ENCODE measurements at places on chromosomes 6 and 20.

GRCh38 chr20:11195169-11195568, 521.4 kb upstream of the JAG1 start:
- no peak for DNase-seq

GRCh38 chr6:16396497-16397319, 158.3 kb downstream of the GMPR start:
- no peak for DNase-seq

DNA sequence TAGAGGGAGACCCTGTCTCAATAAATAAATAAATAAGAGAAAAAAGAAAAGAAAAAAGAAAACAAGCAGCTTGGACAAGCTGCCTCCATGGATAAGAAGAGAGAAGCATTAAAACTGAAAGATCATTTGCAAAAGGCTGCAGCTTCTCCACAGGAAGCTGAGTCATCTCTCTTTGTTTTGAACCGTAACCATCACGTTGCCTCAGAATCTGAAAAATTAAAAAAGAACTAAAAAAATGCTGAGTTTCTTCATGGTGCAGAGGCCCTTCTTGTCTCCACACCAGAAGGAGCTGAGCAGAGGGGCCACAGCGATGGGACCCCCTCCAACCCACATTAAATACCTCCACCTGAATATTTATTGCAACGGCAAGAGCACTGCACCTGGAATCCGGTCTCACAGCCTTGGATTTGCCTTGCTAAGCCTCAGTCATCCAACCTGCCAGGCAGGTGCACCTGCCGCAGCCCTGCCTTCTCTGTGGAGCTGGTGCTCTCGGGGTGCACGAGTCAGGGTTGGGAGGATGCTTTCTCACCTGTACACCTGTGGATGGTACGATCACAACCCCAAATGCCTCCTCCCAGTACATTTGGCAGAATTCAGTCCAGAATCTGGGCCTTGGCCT, 28.1 kb downstream of the TOX2 start:
- peak; percentile 76 for DNase-seq

DNA sequence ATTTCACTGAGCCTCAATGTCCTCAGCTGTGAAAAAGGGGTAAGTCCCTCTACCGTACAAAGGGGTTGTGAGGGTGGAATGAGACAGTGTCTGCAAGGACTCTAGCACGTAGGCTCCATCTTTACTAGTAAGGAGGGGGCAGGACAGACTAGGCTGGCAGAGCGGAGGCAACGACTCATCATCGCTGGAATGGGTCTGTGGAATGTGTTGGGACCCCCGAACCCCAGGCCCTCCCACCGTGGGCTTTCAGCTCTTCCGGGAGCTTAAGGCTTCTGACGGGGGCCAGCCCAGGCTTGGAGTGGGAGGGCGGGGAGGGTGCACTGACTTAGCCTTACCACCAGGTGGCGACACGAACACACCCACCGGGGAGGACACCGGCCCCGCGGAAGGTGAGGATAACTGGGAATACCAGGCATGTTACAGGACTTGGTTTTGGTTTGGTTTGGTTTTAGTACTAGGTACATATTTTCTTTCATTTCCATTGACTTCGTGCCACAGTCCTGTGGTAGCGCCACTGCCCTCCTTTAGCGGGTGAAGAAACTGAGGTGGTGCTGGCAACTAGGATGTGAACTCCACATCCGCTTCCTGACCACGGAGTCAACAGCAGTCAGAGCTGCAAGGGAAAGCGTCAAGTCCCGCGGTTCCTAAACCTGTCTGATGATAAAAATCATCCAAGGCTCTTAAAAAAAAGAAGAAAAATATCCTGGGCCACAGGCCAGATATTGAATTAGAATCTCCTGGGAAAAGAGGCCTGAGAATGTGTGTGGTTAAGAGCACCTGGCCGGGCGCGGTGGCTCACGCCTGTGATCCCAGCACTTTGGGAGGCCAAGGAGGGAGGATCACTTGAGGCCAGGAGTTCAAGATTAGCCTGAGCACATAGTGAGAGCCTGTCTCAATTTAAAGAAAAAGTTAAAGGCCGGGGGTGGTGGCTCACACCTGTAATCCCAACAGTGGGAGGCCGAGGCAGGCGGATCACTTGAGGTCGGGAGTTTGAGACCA, 10.3 kb upstream of the TULP1 start:
- peak; percentile 89 for DNase-seq

DNA sequence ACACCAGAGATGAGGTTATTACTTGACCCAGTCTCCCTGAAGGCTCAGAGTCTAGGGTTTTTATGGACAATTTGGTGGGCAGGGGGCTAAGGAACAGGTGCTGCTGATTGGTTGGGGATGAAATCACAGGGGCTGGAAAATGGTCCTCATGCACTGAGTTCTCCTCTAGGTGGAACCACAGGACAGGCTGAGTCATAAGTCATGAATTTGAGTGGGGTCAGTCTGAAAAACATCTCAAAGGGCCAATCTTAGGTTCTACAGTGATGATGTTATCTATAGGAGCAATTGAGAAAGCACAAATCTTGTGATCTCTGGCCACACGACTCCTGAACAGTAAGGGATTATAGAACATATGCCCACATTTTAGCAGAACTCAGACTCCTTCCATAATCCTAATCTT, 5.9 kb upstream of the MRS2 start:
- DNase-seq, result no peak

DNA sequence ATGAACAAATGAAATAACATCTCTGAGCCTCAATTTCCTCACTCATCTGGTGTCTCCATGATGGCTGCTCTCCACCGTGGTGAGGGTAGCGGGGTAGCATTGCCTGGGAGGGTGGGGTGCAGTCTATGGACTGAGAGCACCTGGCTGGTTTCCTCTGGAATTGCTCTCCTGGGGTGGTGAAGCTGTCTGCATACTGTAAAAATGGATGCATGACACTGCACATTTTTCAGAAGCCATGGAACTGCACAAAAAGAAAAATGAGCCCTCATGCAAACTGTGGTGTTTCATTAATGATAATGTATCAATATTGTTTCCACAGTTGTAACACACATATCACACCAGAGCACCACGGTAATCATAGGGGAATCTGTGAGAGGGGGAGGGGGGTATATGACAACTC, 12.1 kb upstream of the ITPR3 start:
- DNase-seq, result no peak

GRCh38 chr20:52824494-52825216, 147.5 kb upstream of the TSHZ2 start:
- no peak for DNase-seq

GRCh38 chr6:147287869-147288271, 83.7 kb downstream of the STXBP5 start:
- no peak for DNase-seq

DNA sequence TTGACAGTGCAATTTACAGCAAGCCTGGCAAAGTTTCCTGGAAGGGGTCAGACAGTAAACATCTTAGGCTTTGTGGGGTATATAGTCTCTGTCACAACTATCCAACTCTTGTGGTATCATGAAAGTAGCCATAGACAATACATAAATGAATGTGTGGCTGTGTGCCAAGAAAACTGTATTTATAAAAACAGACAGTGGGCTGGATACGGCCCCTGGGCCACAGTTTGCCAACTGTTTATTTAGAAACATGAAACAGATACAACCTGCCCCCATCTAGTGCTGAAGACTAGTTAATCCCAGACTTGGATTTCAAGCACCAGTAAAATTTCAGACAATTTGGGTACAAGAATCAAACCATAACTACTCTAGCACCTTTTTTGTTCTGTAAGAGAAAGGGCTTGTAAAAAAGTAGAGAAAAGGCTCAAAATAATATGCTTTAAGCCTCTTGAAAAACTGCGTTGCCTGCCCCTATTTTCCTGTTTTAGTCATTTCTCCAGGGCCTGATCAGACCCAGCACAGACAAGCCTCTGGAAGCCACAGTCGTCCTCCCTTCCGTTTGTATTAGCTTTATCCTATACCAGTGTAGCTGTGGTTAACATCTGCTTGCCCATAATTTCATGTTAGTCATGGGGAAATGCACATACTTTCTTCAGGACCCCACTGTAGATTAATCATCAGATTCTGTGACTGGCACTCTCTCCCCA, 30.8 kb downstream of the JAG1 start:
- DNase-seq, result no peak

GRCh38 chr20:63254232-63254605, at the start of gene NKAIN4:
Gene NKAIN4, minus strand, starts transcription at chr20:63254463. Its CDS starts 13 bp downstream, at chr20:63254450.
- DNase-seq, result no peak

DNA sequence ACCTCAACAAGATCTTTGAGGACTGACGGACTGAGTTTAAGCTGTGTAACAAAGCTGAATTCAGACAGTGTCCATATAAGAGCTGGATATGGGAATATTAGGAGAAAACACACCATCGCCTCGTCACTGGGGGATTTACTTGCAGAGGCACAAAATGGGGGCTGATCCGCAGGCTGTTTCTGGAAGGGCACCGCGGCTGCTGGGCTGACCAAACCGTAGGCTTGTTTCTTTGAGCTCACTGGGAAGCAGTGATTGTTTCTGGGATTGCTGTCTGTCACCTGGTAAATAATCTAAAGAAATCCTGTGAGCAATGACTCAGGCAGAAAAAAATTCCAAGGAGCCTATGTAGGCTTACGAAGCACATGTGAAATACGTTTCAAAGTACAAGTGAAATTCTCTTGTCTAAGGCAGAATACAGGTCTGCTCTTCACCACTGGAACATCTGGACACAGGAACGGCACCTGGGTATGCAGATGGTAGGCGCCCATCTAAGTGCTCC, 63.9 kb upstream of the MPC1 start:
- DNase-seq, result no peak
